ENCODE measurements at places on chromosomes 3 and 15.

DNA sequence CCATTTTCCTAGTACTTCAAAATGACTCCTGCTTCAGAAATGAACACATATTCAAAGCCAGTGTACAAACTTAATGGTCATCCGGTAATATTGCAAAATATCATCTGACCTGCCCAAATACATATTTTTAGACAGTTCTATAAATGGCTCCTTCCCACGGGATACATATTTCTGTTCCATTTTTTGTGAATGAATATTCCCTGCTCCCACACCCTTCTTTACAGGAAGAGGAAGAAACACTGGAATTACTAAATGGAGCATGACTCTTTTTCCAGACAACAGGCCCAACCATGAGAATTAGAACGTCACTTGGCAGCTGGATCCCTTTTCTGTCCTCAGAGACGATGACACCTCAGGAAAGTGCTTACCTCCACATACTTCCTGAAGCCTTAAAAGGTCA, 38.0 kb upstream of the CBLB start:
- no peak for DNase-seq

DNA sequence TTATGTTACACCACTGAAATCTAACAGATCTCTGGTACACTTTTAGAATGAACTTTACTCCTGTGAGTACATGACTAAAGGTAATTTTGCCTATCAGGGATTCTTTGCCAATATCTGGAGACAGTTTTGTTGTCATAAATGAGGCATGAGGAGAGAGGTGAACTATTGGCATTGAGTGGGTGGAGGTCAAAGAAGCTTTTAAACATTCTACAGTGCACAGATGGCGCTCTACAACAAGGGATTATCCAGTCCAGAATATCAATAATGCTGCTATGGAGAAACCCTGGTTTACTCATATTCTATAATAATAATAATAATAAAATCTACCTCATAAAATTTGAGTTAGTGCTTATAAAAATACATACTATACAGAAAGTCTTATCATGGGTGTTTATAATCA, 702.3 kb downstream of the SI start:
- no peak for DNase-seq

DNA sequence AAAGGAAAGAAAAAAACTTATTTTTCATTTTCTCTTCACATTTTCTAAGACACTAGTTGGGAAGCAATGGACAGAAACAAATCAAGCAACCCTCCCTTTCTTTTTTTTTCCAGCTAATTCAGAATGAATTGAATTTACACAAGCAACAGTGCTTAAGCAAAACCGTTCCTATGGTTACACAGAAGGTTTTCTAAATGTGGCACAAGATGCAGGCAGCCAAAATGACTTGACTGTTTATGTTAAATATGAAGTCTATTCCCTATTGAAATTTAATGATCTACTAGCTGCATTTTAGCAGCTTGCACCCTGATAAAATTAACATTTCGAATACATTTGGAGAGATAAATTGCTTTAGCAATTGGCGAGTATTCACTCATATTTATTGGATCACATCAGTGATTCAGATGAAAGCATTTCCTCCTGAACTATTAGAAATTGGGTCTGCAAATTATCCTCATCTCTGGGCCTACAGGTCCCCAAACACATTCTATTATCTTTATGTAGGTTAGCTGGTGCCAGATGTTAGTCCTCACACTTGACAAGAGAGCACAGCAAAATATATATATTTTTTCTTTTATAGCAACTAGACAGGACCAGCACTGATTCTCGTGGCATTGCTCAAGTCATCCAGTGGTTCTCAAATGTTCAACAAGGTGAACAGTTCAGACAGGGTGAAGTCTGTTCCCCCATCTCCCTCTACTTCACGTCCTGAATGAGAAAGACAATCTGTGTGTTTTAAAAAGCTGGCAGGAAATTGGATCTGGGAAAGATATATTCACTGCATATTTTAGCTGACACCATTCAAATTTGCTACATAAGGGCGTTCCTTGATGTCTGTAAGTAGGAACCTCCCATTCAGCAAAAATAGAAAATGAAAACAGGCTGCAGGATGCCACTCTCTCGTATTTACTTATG, 463.6 kb upstream of the KCNMB2 start:
- no peak for DNase-seq

- no peak for DNase-seq
Observed at GRCh38 chr3:172218350-172219323, 179.3 kb downstream of the FNDC3B start.

DNA sequence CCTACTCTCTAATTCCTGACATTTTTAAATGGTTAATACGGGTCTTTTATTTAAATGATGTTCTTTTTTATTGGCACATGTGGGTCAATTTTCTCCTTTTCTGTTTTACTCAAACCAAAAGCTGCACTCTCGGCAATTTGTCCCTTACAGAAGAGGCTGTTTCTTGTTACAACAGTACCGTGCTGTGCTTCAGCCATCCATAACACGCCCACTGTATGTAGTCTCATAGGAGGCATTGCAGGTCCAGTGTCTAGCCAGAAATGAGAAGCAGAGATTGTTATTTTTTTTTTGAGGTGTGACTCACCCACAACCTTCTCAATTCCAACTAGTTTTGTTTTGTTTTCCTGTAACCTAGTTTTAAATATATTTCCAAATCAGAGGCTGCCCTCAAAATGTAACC, 164.6 kb downstream of the GMNC start:
- no peak for DNase-seq

DNA sequence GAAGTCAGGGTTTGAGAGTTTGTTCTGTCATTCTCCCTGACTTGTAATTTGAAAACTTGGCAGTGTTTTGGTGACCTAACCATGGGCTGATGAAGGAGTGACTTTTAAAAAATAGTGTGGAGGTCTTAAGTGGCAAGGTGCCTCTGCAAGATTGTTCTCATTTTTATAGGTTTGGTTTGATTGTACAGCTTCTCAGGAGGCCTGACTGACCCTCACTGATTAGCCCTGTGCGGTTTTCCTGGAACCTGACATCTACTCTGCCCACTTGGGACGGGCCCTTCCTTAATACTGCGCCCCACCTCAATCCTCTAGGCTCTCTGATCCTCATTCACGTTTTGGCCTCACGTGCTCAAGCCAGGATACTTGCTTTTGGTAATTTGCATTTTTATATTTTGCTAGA, 2.8 kb downstream of the UBE2E1 start:
- no peak for DNase-seq

DNA sequence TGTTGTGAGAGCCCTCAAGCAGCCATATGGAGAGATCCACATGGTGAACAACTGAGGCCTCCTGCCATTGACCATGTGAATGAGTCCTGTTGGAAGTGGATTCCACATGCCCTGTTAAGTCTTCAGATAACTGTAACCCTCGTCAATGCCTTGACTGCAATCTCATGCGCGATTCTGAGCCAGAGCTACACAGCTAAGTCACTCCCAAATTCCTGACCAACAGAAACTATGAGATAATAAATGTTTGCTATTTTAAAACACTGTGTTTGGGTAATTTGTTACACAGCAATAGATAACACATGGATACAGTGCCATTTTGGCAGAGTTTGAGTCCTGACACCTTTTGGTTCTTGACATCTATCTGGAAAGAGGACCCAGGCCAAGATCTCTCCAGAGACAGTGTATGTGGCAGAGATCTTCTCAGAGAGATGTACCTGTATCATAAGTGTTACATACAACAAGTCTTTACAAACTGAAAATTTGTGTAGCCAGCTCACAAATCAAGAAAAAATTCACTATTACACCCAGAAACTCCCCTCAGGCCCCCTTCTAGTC, 34.5 kb upstream of the BNC1 start:
- DNase-seq = no peak

DNA sequence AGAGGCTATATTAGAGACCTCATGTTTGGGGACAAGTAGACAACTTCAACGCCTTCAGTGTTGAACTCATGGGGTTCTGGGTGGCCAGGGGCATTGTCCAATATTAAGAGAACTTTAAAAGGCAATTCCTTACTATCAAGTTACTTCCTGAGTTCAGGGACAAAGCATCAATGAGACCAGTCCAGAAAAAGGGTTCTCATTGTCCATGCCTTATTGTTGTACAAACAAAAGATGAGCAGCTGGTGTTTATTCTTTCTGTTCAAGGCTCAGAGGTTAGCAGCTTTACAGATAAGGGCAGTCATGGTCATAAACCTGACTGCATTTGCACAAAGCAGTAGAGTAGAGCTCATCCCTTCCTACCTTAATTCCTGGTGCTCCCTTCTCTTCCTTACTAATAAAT, 18.5 kb upstream of the PDHB start:
- no peak for DNase-seq

DNA sequence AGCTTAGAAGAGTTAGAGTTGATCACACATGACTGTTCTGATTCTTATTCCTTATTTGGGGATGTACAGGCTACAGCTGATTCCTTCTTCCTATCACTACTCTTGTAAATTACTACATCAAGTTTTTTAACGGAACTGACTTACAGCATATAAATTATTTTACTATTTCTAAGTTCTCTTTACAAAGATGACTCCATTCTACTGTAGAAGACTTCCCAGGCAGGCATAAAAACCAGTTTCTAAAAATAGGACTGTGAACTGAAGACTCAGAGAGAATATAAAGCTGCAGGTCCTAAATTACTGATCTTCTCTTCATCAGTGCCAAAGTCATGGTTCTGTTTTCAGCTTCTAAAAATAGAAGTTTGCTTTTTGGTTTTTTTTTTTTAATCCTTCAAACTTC, 38.9 kb downstream of the ANO10 start:
- no peak for DNase-seq

DNA sequence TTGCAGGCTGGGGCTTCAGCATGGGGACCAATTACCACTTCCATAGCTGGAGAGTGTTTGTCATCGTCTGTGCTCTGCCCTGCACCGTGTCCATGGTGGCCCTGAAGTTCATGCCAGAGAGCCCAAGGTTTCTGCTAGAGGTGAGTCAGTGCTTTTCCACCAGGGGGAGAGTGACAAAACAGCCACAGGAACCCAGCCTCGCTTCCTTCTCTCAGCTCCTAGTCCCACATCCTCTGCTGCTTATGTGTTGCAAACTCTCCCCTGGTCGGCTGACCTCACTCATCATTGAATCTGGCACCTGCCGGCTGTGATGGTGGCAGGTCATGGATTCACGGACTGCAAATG, 158.3 kb downstream of the SV2B start:
- peak; percentile 24 for DNase-seq

DNA sequence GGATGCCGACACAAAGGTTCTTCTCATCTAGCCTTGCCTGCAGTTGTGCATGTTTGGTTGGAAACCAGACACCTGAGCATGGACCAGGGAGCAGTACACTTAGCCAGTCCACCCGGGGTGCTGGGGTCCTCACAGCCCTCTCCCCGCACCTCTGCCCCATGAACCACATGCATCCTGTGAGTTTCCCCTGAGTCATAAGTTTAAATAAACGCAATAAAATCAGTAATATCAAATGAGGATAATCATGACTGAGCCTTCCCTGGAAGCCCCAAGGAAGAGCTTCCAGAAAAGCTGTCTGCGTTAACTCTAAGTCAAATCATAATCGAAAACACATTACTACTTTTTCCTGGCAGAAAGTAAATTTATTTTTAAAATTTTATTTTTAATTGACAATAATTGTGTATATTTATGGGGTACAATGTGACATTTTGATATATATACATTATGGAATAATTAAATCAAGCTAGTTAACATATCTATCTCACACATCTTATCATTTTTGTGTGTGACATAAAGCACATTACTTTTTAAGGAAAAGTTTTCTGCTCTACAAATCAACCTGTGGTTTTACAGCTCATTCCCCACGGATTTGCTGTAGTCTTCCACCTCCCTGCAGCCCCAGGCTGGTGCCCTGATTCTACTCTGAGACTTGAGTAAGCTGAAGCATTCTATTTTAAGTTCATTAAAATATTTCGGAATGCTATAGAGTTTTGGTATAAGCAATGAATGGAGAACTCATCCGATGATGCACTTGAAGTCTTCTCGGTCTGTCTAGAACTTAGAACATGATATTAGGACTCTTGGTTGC, 166.0 kb upstream of the EIF1B start:
- no peak for DNase-seq

- DNase-seq = no peak
Observed at GRCh38 chr3:58063022-58063815, 55.0 kb downstream of the FLNB start.

DNA sequence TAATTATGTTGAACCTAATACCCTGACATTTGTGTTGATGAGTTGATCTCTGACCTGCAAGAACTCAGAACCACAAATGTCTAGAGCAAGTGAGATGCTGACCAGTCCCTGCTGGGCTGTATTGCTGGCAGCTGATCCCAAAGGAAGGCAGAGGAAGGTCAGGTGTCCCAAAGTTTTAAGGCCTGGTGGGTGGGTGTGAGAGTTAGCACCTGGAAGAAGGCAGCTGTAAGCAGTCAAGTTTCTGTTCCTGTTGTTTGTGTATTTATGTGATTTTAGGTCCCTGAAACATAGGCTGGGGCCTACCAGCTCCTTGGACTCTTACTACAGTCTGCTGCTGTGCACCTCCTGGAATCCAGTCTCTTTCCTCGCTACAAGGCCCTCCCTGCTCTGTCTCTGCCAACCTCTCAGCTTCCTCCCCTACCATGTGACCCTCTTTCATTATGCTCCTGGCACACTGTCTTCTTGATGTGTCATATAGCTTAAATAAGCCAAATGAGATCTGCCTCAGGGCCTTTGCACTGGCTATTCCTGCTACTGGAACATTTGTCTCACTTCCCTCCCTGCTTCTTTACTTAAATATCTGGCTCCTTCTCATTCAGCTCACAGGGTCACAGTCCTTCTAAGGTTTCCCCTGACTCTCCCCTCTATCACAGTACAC, 31.0 kb upstream of the ATOSA start:
- DNase-seq = no peak

GRCh38 chr3:187765342-187765741, 20.1 kb upstream of the BCL6 start:
- DNase-seq = no peak

Measured in CD4-positive, alpha-beta T cell treated with Interleukin-4 for 1 hour (primary cell).